ENCODE measurements at places on chromosomes 11 and 22. TPM values are rescaled to one million over a fixed set of nuclear protein-coding genes. Genes with fewer than 3 reads are reported as not detected.

EMID1 gene
- total RNA-seq = 1.2 TPM

DNA sequence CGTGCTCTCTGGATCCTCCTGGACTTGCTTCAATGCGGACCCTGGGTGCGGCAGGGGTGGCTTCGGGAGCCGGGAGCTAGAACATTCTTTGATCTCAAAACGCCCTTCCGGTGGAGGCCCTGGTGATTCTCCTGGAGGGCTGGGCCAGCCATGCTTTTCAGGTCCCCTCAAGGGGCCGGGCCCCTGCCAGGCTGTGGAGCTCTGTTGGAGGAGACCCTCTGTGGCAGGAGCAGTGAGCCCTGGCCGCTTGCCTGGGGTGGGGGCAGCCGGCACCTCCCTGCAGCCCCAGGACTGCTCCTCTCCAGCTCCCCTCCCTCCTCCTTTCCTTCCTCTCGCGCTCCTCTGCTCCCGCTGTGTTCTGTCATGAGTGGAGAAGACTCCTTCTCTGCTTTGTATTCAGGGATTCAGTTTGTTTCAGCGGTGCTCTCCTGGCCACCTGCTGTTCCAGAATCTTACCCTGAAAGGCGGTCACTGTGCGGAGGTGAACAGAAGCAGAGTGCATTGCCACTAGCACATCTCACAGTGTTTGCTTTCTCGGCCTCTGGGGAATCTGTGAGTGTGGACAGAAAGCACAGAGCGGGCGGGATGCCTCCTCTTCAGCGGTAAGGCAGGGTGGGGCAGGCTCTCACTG, 289.1 kb downstream of the TBC1D22A start:
- DNase-seq = no peak

- DNase-seq = no peak
Observed at GRCh38 chr22:20080776-20081654, 974 bp downstream of the DGCR8 start.

GRCh38 chr11:112425121-112425520, 164.5 kb upstream of the PLET1 start:
- no peak for DNase-seq

GRCh38 chr11:79362821-79363220, 78.0 kb downstream of the TENM4 start:
- DNase-seq = no peak

CDCA5 gene
- 3.0 TPM for total RNA-seq

MAPK8IP1 gene
- 1.7 TPM for total RNA-seq

KLHL35 gene
- total RNA-seq = not detected

GRCh38 chr11:130576146-130576545, 127.7 kb downstream of the ADAMTS15 start:
- no peak for DNase-seq

DNA sequence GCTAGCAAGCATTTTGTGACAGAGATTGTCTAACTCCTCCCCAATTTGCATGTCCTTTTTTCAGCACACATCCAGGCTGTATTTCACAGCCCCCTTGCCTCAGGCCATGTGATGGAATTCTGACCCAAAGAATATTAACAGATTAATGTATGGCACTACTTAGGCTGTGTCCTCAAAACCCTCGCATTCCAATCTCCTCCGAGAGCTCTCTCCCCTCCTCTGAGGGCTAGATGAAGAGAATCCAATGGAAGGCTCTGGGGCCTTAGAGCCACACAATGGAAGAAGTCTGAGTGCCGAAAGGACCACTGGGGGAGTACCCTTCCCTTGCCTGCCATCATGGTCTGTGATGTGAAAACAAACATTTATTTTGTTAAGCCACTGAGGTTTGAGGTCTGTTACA, 13.7 kb upstream of the NNMT start:
- no peak for DNase-seq
